ENCODE measurements at places on chromosomes 7 and 10.

GRCh38 chr10:11517150-11517549 lies 94.3 kb downstream of the USP6NL start:
- no peak for DNase-seq

DNA sequence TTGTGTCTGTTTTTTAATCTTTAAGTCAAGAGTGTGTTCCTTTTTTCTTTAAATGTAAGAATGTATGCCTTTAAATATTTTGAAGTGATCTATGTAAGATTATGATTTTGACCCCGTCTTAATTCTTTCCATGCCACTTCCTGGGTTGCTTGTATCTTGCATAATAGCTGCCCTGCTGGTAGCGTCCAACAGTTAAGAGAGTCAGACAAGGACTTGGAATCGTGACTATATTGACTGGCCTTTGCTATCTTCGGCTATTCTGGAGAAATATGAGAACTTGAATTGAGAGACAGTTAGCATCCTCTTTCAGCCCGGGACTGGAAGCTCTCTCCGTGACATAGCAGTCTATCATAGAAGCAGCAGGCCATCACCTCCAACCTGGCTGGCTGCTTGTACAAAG lies 13.0 kb downstream of the NRP1 start:
- no peak for DNase-seq

GRCh38 chr10:71283876-71284275 lies 35.2 kb upstream of the SLC29A3 start:
- no peak for DNase-seq

DNA sequence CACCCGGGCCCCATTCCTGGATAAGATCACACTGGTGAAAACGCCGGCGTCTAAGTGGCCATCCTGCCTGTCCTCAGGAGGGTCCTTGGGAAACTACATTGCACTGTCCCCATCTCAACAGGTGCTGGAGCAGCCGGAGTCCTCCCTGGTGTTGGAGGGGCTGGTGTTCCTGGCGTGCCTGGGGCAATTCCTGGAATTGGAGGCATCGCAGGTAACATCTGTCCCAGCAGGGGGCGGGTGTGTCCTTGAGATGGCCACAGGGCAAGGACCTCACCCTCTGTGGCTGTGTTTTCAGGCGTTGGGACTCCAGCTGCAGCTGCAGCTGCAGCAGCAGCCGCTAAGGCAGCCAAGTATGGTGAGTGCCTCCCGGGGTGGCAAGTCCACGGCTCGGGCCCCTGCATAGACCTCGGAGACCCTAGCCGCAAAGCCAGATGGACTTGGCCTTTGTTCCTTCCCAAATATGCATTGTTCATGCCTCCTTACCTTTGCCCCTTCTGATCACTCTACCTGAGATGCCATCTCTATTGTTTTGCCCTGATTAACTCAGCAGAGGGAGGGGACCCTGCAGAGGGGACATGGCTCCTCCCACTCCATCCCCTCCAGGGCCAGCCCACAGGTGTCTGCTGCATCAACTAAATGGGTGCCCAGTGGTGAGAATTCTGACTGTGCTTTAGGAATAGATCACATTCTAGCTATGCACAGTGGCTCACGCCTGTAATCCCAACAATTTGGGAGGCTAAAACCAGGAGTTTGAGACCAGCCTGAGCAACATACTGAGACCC lies 23.8 kb downstream of the ELN start:
- no peak for DNase-seq

All from stimulated activated CD8-positive, alpha-beta memory T cell treated with anti-CD3 and anti-CD28 coated beads, Interleukin-15, amount 100 ng/mL, for 4 hours (primary cell).